Stimulated activated CD4-positive, alpha-beta T cell treated with anti-CD3 and anti-CD28 coated beads, Interleukin-1b, Interleukin-23, amount 100 ng/mL, for 1 hour (primary cell): ENCODE measurements at places on chromosomes 3 and 15.

GRCh38 chr3:128456776-128457715 lies 9.6 kb downstream of the DNAJB8 start:
- DNase-seq = no peak

- DNase-seq = no peak
Observed at GRCh38 chr3:160810362-160811236, 54.6 kb downstream of the PPM1L start.

- no peak for DNase-seq
Observed at GRCh38 chr15:65189102-65189740, 4.1 kb upstream of the CLPX start.

DNA sequence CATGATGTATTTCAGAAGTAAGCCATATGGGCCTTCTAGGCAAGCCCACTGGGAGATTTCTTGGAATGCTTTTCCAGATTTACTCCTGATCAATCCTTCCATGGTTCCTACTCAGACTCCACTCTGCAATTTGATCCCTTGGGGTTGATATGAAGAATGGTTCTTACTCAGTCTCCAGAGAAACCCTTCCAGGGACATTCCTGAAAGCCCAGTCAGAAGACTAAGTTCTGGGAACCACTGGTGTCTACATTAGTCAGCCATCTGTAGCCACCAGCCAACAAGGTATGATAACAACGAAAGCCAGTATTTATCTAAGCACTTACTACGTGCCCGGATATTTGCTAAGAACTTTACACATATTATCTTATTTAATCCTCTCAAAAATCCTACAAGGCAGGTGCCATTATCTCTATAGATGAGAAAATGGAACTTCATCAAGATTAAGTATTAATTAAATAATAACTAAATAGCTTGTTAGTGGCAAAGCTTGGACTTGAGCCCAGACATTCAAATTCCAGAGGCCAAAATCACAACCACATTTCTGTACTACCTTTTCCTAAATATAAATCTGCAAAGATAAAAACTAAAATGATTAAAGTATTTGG lies 32.7 kb downstream of the ZNF385D start:
- no peak for DNase-seq

DNA sequence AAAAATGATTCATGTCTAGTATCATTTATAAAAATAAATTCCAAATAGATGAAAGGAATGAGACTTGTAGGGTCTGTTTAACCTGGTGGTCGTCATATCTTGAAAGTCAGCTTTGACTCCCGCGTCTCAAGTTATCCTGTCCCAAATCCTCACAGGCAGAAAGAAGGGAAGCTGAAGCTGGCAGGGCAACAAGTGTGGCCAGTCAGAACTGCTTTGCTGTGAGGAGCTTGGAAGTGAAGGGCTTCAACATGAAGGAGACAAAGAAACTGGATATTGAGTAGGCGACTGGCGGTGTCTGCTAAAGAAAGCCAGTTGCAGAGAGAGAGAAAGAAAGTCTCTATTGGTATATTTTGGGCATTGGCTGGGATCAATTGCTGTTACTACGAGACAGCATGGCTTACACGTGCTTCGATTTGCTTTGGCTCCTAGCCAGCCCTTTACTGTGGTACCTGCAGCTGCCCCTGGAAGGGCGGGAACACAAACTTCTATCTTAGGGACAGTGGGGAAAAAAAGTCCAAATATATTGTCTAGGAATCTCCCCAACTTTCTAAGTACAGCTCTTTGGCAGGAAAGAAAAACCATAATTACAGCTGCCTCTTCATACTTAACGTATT lies 107.2 kb downstream of the CHST2 start:
- DNase-seq = no peak

DNA sequence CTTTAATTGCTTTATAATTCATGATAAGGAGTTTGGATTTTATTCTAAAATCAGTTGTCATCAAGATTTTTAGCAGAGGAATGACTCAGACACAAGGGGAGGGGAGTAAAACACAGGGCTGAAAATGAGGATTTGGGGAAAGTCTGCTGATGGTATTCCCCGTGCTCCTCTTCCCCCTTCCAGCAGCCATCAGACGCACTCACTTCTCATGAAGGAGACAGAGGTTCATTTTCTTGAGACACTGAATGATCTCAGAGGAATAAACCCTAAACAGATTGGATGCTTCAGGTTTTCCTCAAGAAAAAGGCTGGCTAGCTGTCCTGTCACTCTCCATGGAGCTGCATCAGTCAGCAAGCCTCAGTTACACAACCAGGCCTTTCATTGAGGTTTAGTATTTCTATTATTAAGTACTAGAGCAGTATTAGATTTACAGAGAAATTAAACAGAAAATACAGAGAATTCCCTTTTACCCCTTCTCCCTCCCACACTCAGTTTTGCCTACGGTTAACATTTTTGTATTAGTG lies 166.4 kb downstream of the C3orf70 start:
- DNase-seq = no peak

- no peak for DNase-seq
Observed at GRCh38 chr3:184765730-184766074, 46.3 kb upstream of the VPS8 start.

DNA sequence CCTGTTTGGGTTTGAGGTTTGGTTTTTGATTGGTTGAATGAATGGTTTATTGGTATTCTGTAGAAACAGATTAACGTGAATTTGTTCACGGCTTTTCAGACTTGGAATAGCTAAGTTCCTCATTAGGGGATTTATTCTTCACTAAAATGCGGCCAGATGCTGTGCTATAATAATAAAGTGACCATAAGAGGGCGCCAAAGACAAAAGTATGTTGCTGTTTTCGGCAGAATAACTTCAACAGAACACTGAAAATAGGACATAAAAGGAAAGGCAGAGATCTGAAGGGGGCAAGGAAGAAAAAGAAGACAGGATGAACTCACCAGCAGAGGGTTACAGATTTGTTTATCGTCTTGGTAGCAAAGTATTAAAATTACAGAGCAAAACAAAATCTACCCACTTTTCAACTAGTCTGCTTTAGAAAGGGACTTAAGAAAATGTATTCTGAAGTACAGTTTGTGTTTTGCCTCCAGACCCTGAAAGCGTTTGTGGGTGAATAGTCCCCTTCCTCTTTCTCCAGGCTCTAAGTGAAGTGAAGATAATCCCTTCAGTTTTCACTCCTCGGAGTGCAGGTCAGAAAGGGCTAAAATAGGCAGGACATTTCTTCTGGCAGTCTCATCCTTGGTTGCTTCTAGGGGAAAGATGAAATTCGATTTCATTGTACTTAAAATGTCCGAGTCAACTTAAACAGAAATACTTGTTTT lies 147.6 kb downstream of the IL20RB start:
- no peak for DNase-seq

DNA sequence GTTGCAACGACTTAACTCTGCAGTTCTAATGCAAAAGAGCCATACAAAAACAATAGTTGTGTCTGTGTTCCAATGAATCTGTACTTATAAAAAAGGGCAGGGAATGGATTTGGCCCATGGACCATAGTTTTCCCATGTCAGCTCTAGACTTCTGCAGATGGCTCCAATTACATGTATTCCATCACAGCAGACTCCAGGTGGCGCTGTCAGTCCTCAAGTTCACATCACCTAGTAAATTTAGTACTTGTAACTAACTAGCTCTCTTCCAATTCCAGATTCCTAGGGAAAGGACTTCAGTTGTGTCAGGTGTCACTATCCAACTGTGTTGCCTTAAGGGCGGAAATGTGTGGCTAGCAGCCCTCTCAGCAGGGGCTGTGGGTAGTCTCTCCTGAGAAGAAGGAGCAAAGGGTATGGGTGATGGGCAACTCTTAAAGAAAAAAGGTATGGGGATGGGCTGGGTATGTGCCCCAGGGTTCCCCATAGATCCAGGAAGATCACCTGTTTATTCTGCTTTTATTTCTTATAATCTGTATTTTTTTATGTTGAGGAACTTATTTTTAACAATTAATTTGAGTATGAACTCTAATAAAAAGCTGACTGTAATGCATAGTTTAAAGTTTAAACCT lies 36.2 kb downstream of the BBS4 start:
- DNase-seq = peak; percentile 5

DNA sequence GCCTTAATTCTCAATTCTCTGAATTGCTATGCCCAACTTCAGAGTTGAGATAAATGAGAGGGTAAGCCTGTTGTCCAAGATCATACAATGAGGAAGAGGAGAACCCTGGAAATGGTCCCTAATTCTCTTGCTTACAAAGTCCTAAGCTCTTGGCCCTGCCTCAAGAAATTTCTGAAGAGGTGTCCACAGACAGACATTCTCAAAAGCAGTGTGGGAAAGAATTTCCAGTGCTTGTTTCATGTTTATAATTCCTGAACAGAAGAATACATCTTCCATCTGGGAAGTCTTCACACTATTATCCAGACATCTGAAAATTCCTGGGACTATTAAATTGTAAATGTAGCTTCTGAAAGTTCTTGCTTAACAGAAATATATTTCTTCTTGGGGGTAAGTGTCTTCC lies 166.8 kb upstream of the LRTM1 start:
- no peak for DNase-seq

- no peak for DNase-seq
Observed at GRCh38 chr15:90067181-90067952, 34.9 kb downstream of the IDH2 start.

DNA sequence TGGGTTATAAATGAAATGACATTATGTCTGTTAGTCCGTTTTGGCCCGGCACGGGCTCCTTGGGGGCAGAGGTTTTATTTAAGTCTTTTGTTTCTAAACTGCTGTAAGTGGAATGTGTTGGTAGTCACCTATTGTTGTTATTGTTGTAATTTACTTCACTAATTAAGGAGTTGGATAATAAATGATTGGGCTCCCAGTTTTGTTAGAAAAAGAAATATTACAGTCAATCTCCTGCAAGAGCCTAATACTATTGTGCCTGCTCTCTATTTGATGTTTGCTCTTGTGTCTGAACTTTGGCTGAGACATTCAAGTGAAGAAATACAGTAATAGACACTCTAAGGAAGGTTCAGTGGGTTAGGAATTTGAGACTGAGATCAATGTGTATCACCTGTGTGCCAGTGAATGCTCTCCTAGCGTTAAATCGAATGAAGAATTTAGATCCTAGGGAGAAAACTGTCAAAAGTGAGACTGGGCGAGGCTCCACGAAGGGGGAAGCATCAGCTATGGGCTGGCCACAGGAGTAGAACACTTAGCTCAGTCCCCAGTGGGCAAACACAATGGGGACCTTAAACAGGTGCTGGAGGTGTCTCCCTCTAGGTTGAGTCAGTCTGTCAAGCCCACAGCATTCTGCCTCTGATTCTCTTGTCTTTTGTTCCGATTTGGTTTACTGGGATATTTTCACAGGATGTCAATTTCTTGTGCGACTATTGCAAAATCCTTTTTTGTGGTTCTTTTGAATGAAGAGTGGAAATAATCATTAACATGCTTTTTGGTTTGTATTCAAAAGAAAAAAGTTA lies 1.2 kb downstream of the ROBO2 start:
- no peak for DNase-seq

GRCh38 chr3:98914210-98915080 lies 12.9 kb upstream of the DCBLD2 start:
- no peak for DNase-seq

DNA sequence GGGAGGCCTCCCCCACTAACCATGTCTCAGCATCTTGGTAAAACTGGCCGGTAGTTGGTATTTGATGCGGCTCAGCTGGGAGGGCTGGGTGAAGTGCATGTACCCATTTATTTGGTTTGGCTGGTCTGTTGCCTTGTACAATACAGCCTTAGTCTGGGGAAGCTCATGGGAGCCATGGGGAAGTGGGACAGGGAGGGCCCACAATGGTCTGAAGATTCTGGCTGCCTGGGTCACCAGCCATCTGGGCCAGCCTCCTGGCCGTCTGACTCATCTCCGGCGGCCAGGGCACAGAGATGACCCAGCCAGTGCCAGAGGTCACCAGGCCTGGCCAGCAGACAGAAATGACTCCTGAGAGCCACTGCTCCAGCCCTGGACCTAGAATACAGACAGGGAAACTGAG lies 51.6 kb upstream of the SMAD6 start:
- DNase-seq = no peak

DNA sequence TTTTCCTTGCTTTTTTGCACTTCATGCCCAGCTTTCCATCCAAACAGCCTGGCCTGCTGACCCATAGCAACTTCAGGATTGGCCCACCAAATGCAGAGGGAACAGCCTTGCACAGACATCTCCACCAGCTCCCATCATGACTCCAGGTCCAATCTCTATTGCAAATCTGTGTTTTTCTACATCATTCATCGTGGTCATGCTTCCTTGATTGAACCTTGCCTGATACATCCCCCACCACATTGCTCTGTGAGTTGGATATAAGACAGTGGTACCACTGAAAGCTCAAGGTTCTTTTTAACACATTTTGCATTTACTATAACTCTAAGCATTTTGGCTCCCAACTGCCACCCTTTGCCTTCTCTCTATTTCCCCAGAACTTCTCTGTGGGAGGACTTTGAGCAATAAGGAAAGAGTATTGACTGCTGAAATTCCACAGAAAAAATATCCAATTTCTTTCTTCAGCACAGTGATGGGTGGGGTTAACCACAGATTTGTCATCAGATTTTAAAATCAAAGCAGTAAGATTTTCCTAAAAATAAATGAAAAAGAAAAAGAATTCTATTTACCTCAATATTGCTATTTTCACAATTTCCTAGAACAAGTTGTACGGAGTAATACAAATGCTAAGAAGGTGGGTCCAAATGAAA lies 114.6 kb upstream of the GALNT15 start:
- no peak for DNase-seq

- DNase-seq = no peak
Observed at GRCh38 chr15:99361545-99362185, 110.4 kb downstream of the LRRC28 start.

- no peak for DNase-seq
Observed at GRCh38 chr15:76185716-76186115, 125.6 kb downstream of the ETFA start.

- DNase-seq = no peak
Observed at GRCh38 chr3:44208568-44208967, 33.1 kb upstream of the TOPAZ1 start.

GRCh38 chr15:79197285-79197684 lies 85.2 kb upstream of the ANKRD34C start:
- no peak for DNase-seq

- DNase-seq = no peak
Observed at GRCh38 chr3:86673991-86674390, 317.0 kb downstream of the VGLL3 start.

DNA sequence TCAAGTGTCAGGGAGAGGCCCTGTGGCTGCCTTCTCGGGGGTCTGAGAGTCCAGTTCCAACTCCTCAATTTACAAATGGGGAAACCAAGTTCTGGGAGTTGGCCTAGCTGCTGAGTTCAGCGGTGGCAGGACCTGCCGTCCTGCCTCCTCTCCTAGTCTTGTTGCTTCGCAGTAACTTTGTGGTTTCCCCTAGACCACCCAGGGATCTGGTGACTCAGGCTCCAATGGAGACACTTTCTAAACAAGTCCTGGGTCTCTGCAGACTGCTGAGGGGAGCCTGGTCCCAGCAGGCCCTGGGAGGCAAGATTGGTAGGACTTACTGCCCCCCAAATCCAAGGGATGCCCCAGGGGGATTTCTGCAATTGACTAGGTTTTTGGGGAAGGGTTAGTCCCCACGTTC lies 83.6 kb downstream of the SMAD6 start:
- no peak for DNase-seq

- DNase-seq = no peak
Observed at GRCh38 chr3:28109829-28110228, 131.6 kb upstream of the CMC1 start.

- no peak for DNase-seq
Observed at GRCh38 chr3:181839039-181839915, 127.6 kb downstream of the SOX2 start.
